Mesothelial cell of epicardium (in vitro differentiated cells): ENCODE measurements at places on chromosomes 1 and 21. TPM values are rescaled to one million over a fixed set of nuclear protein-coding genes. Genes with fewer than 3 reads are reported as not detected.

GRCh38 chr1:171943973-171944561 lies 102.8 kb downstream of the DNM3 start:
- H3K27ac ChIP-seq: no peak overlapping the region
- no peak overlapping the region for H3K4me3 ChIP-seq
- H3K27me3 ChIP-seq: no peaks in the 10 kb centered on the region
- no peak for DNase-seq
- H3K4me1 ChIP-seq: peaks cover 2% of the 10 kb centered on the region

KCNJ9 gene
- total RNA-seq: 0.07 to 0.09 TPM in 2 of 3 replicates, not detected in the other

HLX gene
- total RNA-seq: 0.75 to 1.3 TPM (median 0.84 TPM) in 3 replicates

GRCh38 chr1:70438529-70438928 lies 27.5 kb downstream of the CTH start:
- H3K36me3 ChIP-seq: peaks cover 5% of the 10 kb centered on the region
- H3K4me1 ChIP-seq: peaks cover 1% of the 10 kb centered on the region
- no peak for DNase-seq
- no peak overlapping the region for H3K27ac ChIP-seq
- no peak overlapping the region for H3K4me3 ChIP-seq
- H3K27me3 ChIP-seq: no peaks in the 10 kb centered on the region

- DNase-seq: no peak
- H3K27me3 ChIP-seq: no peaks in the 10 kb centered on the region
- peak overlapping the region; percentile 92 for H3K27ac ChIP-seq
- peak overlapping the region; percentile 20 for H3K4me3 ChIP-seq
Observed at GRCh38 chr1:8889925-8890785, 11.7 kb upstream of the ENO1 start.

DNA sequence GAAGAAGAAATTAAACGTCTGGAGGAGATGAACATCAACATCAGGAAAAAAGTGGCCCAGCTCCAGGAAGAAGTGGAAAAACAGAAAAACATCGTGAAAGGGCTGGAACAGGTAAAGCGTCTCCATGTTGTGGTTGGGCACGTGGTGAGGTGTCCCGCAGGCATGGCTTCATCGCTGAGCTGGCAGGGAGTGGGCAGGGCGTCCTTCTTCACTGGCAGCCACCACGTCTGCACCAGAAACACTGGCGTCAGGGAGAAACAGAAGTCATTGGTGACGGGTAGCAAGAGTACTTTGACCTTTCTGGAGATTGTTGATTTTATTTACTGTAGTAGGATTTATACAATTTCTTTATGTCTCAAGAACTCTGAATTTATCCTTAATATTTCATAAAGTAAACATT lies 59.0 kb upstream of the DIP2A start:
- H3K36me3 ChIP-seq: peaks cover 22% of the 10 kb centered on the region
- H3K27ac ChIP-seq: no peak overlapping the region
- H3K4me1 ChIP-seq: no peaks in the 10 kb centered on the region
- H3K4me3 ChIP-seq: no peak overlapping the region
- no peak for DNase-seq

ACTL8 gene
- not detected in 3 replicates for total RNA-seq

- H3K4me1 ChIP-seq: no peaks in the 10 kb centered on the region
- no peak for DNase-seq
- no peaks in the 10 kb centered on the region for H3K36me3 ChIP-seq
- no peak overlapping the region for H3K27ac ChIP-seq
- peaks cover 4% of the 10 kb centered on the region for H3K27me3 ChIP-seq
Observed at GRCh38 chr1:52102336-52103013, 39.4 kb upstream of the ZFYVE9 start.

PBX1 gene
- total RNA-seq: 699 to 723 TPM (median 719 TPM) in 3 replicates

KRTAP19-3 gene
- total RNA-seq: not detected in 3 replicates

OR2W3 gene
- total RNA-seq: 0.32 to 0.63 TPM (median 0.55 TPM) in 3 replicates

GRCh38 chr1:112557385-112557784 lies 48.6 kb downstream of the WNT2B start:
- H3K27me3 ChIP-seq: no peaks in the 10 kb centered on the region
- no peak for DNase-seq
- no peak overlapping the region for H3K4me3 ChIP-seq
- H3K4me1 ChIP-seq: peaks cover 7% of the 10 kb centered on the region

DNA sequence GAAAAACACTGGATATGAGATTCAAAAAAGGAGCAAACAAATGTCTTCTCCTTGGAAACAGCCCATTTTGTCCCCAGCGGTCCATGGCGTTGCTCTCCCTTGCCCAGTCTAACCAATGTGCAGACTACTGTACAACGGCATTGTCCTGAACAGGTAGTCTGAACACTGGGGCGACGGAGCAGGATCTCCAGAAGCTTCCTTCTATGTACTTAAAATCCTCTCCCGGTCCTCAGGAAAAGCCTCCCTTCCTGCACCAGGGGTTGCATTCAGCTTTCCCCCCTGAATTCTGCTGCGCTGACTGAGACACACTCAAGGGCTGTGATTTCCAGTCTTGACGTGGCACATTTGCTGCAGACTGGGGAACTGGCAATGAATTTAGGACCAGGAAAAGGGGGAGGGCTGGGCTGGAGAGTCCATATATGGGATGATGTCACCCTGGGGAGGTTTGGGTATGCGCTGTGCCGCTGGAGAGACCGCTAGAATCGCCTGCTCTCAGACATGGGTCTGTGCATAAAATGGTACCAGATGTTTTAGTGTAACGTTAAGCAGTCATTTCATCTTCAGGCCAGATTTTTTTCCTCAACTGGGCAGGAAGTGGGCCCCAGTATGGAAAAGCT lies 275.9 kb upstream of the C1orf105 start:
- no peaks in the 10 kb centered on the region for H3K27me3 ChIP-seq
- H3K27ac ChIP-seq: peak overlapping the region; percentile 98
- no peaks in the 10 kb centered on the region for H3K36me3 ChIP-seq
- peak; percentile 66 for DNase-seq

LDLRAD2 gene
- total RNA-seq: 0.75 to 1.1 TPM (median 1.0 TPM) in 3 replicates

GRCh38 chr1:25703041-25703440 lies 86.5 kb downstream of the MAN1C1 start:
- no peak overlapping the region for H3K27ac ChIP-seq
- no peak overlapping the region for H3K4me3 ChIP-seq
- peaks cover 42% of the 10 kb centered on the region for H3K4me1 ChIP-seq
- peaks cover 4% of the 10 kb centered on the region for H3K27me3 ChIP-seq
- no peaks in the 10 kb centered on the region for H3K36me3 ChIP-seq
- DNase-seq: no peak

DNA sequence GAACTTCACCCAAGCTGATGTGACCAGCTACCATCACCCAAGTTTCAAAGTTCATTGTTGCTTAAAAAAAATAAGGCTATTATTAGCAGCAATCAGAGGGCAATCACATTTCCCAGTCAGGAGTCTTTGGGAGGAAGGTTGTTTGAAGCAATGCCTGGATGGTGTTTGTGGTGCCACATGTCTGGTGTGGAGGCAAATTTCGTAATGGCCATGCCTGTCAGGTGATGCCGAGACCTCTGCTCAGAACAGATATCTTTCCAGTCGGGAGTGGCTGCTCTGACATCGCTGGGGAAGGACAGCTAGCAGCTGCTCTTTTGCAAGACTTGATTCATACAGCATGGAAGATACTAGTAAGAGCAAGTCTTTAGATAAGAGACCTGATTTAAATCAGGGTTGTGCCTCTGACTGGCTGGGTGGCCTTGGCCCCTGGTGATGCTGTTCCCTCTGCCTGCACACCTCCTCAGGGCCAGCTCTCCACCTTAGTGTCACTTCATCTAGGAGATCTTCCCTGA lies 187.8 kb upstream of the JUN start:
- no peak overlapping the region for H3K4me3 ChIP-seq
- H3K4me1 ChIP-seq: peaks cover 34% of the 10 kb centered on the region
- DNase-seq: no peak
- no peak overlapping the region for H3K27ac ChIP-seq
- H3K36me3 ChIP-seq: no peaks in the 10 kb centered on the region

DNA sequence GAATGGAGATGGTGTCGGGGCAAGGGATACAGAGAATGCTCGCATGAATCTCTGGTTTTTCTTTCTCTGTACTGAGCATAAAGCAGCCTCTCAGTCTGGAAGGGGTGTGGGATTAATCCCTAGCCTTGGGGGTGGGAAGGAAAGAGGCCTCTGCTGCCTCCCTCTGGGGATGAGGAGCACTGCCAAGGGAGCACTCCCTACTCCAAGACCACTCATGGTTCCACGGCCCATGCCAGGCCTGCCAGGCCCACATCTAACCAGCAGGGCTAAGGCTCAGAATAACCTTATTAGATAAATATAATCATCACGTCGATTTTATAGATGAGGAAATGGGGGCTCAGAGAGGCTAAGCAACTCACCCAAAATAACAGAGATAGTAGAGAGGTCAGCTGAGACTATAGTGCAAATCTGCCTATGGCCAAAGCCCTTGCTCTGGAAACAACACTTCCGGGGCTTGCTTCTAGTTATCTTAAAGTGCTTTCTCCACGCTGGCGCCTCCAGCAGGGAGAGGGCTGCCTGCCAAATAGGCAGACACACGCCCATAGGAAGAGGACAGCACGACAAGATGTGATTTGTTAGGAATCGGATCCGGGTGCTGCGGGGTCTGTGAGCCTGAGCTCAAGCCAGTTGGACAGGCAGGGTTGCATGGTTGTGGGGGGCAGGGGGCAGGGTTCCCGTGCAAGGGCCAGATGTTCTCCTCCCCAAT lies 522 bp downstream of the TEX35 start:
- H3K27ac ChIP-seq: no peak overlapping the region
- no peak for DNase-seq
- no peaks in the 10 kb centered on the region for H3K36me3 ChIP-seq
- no peak overlapping the region for H3K4me3 ChIP-seq
- peaks cover 13% of the 10 kb centered on the region for H3K4me1 ChIP-seq

C1orf87 gene
- total RNA-seq: not detected in 3 replicates

DNA sequence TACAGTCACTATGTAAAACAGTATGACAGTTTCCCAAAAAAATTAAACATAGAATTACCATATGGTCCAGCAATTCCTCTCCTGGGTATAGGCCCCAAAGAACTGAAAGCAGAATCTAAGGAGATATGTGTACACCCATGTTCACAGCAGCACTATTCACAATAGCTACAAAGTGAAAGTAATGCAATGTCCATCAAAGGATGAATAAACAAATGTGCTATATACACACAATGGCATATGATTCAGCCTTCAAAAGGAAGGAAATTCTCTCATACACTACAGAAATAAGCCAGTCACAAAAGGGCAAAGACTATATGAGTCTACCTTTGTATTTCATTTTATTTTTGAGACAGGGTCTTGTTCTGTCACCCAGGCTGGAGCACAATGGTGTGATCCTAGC lies 120.4 kb downstream of the TOMM20 start:
- no peaks in the 10 kb centered on the region for H3K27me3 ChIP-seq
- no peak for DNase-seq
- no peaks in the 10 kb centered on the region for H3K36me3 ChIP-seq
- H3K4me3 ChIP-seq: no peak overlapping the region

LMX1A gene
- total RNA-seq: 0.18 TPM in 1 of 3 replicates, not detected in the others

DNA sequence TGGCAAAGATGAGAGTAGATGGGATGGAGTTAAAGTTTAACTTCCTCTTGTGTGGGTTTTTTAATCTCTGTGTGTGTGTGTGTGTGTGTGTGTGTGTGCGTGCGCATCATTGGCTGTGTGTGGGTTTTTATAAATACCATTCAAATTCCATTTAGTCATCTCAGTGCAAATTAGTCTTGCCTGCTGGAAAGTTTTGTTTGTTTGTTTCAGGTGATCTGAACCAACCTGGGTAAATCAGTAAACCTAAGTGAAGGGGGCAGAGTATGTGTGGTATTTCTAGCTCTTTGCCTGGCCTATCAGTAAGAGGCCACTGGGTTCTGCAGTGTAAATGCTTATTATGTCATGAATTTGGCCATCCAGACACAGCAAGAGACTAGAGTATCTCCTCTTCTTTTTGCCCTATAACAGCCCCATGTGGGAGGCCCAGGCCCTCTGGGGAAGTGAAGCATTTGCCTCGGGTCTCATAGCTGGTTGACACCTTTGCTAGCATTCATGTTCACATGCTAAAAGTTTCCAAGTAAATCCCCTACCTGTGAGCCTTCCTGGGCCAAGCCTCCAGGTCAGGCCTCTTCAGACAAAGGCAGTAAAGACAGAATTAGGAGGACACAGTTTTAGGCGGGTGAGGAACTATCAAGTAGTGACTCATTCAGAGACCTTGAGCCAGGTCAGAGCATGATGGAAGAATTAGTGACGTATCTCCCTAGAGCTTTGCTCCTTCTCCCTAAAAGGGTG lies 14.7 kb downstream of the INTS3 start:
- H3K27ac ChIP-seq: no peak overlapping the region
- H3K36me3 ChIP-seq: peaks cover 39% of the 10 kb centered on the region
- H3K4me3 ChIP-seq: no peak overlapping the region
- DNase-seq: no peak
- H3K4me1 ChIP-seq: no peaks in the 10 kb centered on the region

DNA sequence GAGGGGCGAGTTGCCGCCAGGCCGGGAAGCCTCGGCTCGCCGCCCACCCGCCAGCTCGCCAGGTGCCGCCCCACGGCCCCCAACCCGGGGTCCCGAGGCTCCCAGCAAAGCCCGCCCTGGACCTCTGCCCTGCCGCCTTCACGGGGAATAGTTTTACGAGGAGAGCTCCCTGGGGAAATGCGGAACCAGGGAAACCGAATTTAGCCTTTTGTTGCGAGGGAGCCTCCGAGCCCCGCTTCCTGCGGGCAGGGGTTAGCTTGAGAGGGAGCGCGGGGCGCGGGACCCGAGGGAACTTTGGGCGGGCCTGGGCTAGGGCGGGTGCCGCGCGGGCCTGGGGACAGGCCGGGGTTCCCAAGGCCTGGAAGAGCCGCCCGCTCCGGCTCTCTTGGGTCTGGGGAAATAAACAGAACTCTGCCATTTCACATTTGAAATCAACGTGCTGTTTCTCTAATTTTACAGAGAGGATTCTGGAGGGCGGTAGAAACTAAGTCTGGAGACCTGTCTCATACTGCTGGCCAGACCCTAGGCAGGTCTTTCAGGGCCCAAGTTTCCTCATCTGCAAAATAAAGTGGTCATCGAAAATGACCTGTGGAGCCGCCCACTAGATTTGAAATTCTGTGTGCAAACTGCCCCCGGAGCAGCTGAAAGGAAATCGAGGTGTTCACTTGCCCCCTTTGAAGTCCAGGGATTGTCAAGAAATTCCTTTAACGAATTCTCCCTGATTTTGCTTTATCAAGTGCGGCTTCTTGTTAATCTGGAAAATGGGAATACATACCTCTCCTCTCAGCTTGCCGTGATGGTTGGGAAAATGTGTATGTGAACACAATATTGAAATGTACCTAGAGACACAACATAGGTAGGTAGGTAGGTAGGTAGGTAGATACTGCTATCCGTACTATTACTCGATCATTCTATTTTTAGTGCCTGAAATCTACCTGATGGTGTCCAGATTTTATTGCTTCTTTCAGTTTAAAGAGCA lies 749 bp upstream of the GLUL start:
- peaks cover 49% of the 10 kb centered on the region for H3K4me1 ChIP-seq
- no peak for DNase-seq
- peak overlapping the region; percentile 94 for H3K4me3 ChIP-seq
- H3K27me3 ChIP-seq: no peaks in the 10 kb centered on the region
- H3K36me3 ChIP-seq: peaks cover 8% of the 10 kb centered on the region
- H3K27ac ChIP-seq: peak overlapping the region; percentile 94

GRCh38 chr1:80056179-80056578 lies 1049.6 kb upstream of the ADGRL4 start:
- no peak overlapping the region for H3K27ac ChIP-seq
- H3K27me3 ChIP-seq: no peaks in the 10 kb centered on the region
- no peak for DNase-seq
- H3K4me3 ChIP-seq: no peak overlapping the region
- no peaks in the 10 kb centered on the region for H3K36me3 ChIP-seq
